Activated T-helper 1 cell treated with anti-CD3 and anti-CD28 coated beads, Interleukin-12 subunit alpha, Interleukin-12 subunit beta, Interleukin-2, Interleukin-4 antibody, amounts not matched to agents 30 ng/mL and 10 ng/mL and 1 ng/mL, durations not matched to agents 14 hours and 24 hours and 36 hours (primary cell): ENCODE measurements at places on chromosomes 13 and 19. TPM values are rescaled to one million over a fixed set of nuclear protein-coding genes. Genes with fewer than 3 reads are reported as not detected.

DNA sequence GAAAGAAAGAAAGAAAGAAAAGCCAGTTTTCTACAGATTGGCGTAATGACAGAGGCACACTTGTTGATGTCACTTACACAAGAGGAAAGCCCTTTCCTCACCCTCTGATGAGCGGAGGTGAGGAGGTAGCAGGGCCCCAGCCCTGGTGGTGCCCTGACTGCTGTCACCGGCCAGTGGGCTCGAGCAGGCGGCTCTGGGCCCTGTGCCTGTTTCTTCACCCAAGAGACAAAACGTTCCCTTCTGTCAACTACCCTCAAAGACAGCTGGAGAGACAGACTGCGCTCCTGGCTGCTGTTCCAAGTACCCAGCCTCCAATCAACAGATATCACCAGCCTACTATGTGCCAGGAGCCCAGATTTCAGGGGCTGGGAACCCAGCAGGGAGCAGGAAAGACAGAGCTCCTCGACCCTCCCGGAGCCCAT, 10.1 kb downstream of the EPS15L1 start:
- DNase-seq, result no peak
- no peak overlapping the region for H3K4me3 ChIP-seq
- no peaks in the 10 kb centered on the region for H3K27me3 ChIP-seq
- peaks cover 36% of the 10 kb centered on the region for H3K4me1 ChIP-seq
- no peak overlapping the region for H3K27ac ChIP-seq

GRCh38 chr13:38167164-38167822, 182.4 kb upstream of the UFM1 start:
- DNase-seq, result no peak
- H3K27me3 ChIP-seq, result no peaks in the 10 kb centered on the region
- H3K4me1 ChIP-seq, result peaks cover 4% of the 10 kb centered on the region
- H3K4me3 ChIP-seq, result no peak overlapping the region

GRCh38 chr13:108708921-108709320, 79.5 kb downstream of the MYO16 start:
- no peaks in the 10 kb centered on the region for H3K27me3 ChIP-seq
- DNase-seq, result no peak
- no peak overlapping the region for H3K27ac ChIP-seq

Gene KLHL1
- not detected in 2 replicates for total RNA-seq

Gene IZUMO2
- total RNA-seq, result not detected in 2 replicates

Gene PRX
- 0.99 and 1.7 TPM in 2 replicates for total RNA-seq

Gene SERTM1
- total RNA-seq, result not detected in 2 replicates

DNA sequence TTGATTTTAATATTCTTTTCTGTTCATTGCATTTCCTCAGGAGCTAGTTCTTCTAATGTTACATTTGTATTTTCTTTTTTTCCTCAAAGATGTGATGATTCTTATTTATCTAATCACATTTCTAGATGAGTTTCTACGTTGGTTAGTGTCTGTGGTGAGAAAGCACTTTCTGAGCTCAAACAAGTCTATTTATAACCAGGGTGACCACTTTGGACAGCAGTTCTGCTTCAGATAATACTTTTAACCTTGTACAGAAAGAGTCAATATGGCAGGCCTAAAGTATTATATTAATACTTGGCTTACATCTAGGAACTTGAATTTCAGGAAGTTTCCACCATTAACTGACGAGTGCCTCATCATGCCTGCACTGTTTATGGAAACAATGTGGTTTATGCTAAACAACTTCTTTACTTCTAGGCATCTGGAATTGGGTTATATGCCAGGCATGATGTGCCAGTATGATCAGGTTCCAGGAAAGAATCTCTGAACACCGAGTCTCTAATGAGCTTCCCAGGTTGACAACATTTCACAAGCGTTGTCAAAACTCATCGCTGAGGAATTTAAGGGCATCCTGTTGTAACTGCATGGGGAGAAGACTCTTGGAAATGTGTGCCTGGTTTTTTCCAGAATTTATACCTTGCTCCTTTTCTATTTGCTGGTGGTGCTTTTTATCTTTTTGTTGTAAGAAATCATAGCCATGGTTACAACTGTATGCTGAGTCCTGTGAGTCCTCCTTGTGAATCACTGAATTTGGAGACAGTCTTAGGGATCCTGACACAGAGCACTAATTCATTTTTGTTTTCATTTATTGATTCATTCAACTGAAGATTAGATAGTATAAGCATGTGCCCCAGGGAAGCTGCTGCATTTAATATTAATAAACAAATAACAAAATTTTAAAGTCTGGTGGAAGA, 344.4 kb upstream of the PCDH9 start:
- no peak overlapping the region for H3K27ac ChIP-seq
- H3K27me3 ChIP-seq, result no peaks in the 10 kb centered on the region
- no peak for DNase-seq
- no peaks in the 10 kb centered on the region for H3K36me3 ChIP-seq
- no peaks in the 10 kb centered on the region for H3K4me1 ChIP-seq

Gene ZNF98
- not detected in 2 replicates for total RNA-seq

DNA sequence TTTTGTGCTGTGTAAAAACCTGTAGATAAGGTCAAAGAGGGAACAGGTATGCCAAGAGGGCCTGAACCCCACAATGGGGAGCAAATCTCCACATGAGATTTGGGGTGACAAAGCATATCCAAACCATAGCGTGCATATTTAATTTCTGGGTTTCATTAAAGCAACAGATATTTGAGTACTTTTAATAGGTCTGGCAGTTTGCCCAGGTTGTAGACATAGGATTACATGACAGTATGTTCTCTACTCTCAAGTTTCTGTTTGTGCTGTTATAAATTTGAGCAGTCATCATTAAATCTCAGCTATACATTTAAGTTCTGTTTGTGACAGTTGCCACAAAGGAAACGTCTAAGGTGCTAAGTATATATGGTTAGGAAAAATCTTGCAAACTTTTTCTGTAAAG, 236.4 kb downstream of the ATP8A2 start:
- H3K27ac ChIP-seq, result no peak overlapping the region
- no peaks in the 10 kb centered on the region for H3K36me3 ChIP-seq
- DNase-seq, result no peak
- H3K4me3 ChIP-seq, result no peak overlapping the region
- peaks cover 25% of the 10 kb centered on the region for H3K27me3 ChIP-seq

Gene ATP4A
- not detected in 2 replicates for total RNA-seq

GRCh38 chr19:41426116-41426841, 895 bp downstream of the B3GNT8 start:
- H3K27ac ChIP-seq, result peak overlapping the region; percentile 18
- H3K36me3 ChIP-seq, result peaks cover 17% of the 10 kb centered on the region
- H3K4me3 ChIP-seq, result no peak overlapping the region
- DNase-seq, result no peak
- H3K4me1 ChIP-seq, result peaks cover 11% of the 10 kb centered on the region

GRCh38 chr13:34862716-34863115, 79.4 kb upstream of the NBEA start:
- H3K4me1 ChIP-seq, result no peaks in the 10 kb centered on the region
- no peak overlapping the region for H3K4me3 ChIP-seq
- no peak for DNase-seq
- H3K27ac ChIP-seq, result no peak overlapping the region
- H3K27me3 ChIP-seq, result peaks cover 1% of the 10 kb centered on the region
- H3K36me3 ChIP-seq, result no peaks in the 10 kb centered on the region

GRCh38 chr13:29532116-29532515, 63.4 kb downstream of the SLC7A1 start:
- no peak overlapping the region for H3K27ac ChIP-seq
- no peak for DNase-seq
- H3K4me3 ChIP-seq, result no peak overlapping the region
- H3K4me1 ChIP-seq, result no peaks in the 10 kb centered on the region

Gene ZNF730
- 0.21 and 0.32 TPM in 2 replicates for total RNA-seq

- no peaks in the 10 kb centered on the region for H3K36me3 ChIP-seq
- H3K27me3 ChIP-seq, result peaks cover 2% of the 10 kb centered on the region
- H3K4me1 ChIP-seq, result peaks cover 7% of the 10 kb centered on the region
- no peak overlapping the region for H3K27ac ChIP-seq
- H3K4me3 ChIP-seq, result no peak overlapping the region
Observed at GRCh38 chr13:29801737-29802305, 48.6 kb downstream of the UBL3 start.

DNA sequence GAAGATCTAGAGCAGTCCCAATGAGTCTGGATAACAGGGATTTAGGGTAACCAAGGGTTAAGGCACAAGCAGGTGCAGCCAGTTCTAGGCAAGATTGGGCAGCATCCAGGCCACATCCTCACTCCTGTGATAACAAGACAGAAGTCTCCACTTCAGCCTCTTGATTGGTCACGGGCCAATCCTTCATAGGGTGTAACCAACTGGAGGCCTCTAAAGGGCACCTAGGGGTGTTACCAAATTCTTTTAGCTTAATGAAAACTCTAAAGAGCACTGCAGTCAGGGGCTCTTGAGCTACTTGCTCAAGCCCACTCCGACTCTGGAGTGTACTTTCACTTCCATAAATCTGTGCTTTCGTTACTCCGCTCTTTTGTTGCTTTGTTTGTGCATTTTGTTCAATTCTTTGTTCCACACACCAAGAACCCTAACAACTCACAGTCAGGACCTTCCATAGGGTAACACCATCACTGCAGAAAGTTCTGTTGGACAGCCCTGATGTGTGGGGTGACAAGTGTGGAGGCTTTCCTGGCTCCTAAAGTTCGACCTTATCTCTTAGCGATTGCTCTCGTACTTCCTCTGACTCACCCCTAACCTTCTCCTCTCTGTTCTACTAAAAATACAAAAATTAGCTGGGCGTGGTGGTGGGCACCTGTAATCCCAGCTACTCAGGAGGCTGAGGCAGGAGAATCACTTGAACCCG, 36.1 kb downstream of the ZSWIM9 start:
- no peaks in the 10 kb centered on the region for H3K27me3 ChIP-seq
- no peak for DNase-seq
- H3K4me3 ChIP-seq, result no peak overlapping the region
- no peak overlapping the region for H3K27ac ChIP-seq

GRCh38 chr19:1063909-1064660, 2.9 kb upstream of the ARHGAP45 start:
- H3K27ac ChIP-seq, result no peak overlapping the region
- DNase-seq, result no peak
- peak overlapping the region; percentile 22 for H3K4me3 ChIP-seq
- H3K27me3 ChIP-seq, result no peaks in the 10 kb centered on the region

DNA sequence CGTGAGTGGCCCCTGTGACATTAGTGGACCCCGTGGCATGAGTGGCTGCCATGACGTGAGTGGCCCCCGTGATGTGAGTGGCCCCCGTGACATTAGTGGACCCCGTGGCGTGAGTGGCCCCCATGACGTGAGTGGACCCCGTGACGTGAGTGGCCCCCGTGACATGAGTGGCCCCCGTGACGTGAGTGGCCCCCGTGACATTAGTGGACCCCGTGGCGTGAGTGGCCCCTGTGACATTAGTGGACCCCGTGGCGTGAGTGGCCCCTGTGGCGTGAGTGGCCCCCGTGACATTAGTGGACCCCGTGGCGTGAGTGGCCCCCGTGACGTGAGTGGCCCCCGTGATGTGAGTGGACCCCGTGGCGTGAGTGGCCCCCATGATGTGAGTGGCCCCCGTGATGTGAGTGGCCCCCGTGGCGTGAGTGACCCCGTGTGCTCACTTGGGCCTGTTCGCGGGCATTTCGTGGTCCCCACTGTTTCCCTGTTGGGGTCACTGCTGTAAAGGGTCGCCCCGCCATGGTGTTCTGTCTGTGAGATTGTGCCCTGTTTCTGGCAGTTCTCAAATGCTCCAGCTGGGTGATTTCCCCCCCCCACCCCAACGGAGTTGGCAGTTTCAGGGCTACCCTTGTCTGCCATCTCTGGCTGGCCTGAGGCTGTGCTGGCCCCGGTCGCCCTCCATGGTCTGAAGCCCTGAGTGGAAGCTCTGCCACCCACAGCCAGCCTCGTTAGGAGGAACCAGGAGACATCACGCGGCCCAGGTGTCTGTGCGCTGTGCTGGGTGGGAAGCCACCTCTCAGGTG, 64.2 kb downstream of the MCF2L start:
- H3K27me3 ChIP-seq, result no peaks in the 10 kb centered on the region
- no peak overlapping the region for H3K4me3 ChIP-seq
- H3K36me3 ChIP-seq, result no peaks in the 10 kb centered on the region
- H3K27ac ChIP-seq, result no peak overlapping the region
- no peaks in the 10 kb centered on the region for H3K4me1 ChIP-seq
- no peak for DNase-seq

DNA sequence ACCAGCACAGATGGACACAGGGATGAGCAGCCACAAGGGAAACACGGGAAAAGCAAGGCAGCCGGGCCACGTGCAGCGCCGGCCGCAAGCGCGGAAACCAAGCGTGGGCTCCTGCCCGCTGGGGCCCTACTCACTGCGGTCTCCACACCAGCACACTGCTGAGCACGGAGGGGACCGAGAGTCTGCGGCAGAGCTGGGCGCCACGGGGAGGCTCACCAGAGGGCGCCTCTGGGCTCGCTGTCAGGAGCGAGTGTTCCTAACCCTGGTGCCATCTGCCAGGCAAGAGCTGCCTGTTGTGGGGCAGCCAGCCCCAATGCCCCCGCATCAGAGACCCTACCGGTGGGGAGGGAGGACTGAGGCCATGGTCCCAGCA, 26.5 kb downstream of the MPND start:
- peaks cover 42% of the 10 kb centered on the region for H3K4me1 ChIP-seq
- peak overlapping the region; percentile 92 for H3K27ac ChIP-seq
- no peaks in the 10 kb centered on the region for H3K36me3 ChIP-seq
- H3K4me3 ChIP-seq, result peak overlapping the region; percentile 69
- peak; percentile 67 for DNase-seq

Gene MRPL57
- total RNA-seq, result 31.4 and 33.3 TPM in 2 replicates

DNA sequence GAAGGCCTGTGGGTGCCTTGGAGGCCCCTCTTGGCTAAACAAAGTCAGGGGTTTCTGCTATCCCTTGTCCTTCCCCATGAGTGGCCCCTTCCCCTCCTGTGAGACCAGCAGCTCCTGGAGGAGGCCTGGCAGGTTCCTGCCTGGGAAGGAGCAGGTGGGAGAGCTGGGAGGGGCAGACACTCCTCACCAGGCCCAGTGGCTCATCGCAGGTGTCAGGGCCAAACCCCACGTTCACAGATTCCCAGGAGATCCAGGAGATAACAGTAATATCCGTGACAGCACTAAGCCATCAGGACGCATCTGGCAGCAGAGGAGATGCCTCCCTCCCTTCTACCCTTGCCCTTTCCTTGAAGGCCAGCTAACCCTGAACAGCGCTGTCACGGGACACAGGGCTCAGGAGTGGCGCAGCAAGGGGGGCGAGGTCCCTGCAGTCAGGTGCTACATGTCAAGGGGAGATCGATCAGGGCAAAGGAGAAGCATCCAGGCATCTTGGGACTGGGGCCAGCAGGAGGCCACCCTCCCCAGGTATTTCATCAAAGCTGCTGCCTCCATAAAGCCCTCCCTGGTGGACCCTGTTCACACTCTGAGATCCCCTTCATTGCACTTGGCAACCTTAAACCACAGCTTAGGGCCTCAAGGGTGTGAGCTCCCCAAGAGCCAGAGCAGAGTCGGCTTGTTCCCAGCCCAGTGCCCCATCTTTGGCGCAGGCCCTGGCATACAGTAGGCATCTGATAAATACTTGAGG, 4.8 kb downstream of the CEBPA start:
- DNase-seq, result no peak
- H3K4me3 ChIP-seq, result no peak overlapping the region
- H3K27me3 ChIP-seq, result peaks cover 39% of the 10 kb centered on the region
- H3K36me3 ChIP-seq, result no peaks in the 10 kb centered on the region
- H3K4me1 ChIP-seq, result no peaks in the 10 kb centered on the region
- no peak overlapping the region for H3K27ac ChIP-seq
